ENCODE measurements at places on chromosomes 1 and 21.

DNA sequence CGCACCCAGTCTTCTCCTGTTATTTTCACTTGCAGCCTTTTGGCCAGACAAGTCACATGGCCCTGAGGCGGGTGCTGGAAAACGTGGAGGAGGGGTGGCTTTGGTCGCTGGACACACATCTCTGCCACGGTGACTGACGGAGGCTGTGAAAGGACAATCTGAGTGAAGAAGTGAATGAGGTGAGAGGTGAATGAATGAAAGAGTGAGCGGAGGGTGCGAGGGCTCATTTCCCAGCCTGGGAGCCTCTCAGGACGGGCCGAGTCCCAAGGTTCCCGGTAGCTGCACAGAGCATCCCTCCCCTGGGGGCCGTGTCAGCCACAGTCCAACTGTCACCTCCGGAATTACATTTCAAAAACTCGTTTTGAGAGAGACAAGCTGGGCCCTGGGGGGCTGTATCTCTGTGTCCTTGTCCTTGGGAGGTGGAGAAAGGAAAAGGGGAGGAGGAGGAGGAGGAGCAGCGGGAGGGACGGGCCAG, 89.6 kb downstream of the UBIAD1 start:
- DNase-seq, result no peak

- no peak for DNase-seq
Measured at GRCh38 chr1:158146739-158147138, 34.0 kb upstream of the CD1D start.

DNA sequence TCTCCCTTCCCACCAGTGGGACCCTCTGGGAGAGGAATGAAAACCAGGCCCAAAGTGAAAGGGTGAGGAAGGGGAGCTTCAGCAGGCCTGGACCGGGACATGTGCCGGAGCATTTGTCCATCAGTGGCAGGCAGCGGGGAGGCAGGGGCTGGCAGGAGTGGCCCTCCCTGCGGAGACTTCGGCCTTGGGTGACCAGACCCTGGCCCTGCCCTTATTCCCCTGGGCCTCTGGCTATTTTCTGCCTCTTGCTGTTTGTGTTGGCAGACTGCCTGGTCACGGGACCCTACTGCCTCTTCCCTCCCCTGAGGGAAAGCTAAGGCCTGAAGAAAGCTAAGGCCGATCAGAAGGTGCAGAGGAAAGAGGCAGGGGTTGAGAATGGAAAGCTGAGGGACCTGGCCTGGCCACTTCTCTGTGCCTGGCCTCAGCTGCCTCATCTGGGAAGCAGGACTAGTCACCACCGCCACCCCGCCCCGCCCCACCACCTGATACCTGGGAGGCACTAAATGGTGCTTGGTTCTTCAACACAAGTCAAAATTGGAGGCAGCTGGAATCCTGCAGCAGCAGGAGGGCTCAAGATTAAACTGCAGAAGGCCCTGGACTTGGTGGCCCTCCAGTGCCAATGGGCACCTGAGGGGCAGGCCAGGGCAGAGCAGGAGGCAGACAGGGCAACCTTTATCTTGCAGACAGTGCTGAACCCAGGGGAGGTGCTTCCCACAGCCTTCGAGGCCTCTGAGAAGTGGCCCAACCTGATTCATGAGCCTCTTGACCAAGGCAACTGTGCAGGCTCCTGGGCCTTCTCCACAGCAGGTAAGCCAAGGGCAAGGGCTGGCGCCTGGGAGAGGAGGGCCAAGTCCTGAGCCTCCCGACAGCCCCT, 7.9 kb downstream of the TINAGL1 start:
- DNase-seq, result peak; percentile 72

- no peak for DNase-seq
Measured at GRCh38 chr1:67953301-67953700, 97.1 kb downstream of the DIRAS3 start.

DNA sequence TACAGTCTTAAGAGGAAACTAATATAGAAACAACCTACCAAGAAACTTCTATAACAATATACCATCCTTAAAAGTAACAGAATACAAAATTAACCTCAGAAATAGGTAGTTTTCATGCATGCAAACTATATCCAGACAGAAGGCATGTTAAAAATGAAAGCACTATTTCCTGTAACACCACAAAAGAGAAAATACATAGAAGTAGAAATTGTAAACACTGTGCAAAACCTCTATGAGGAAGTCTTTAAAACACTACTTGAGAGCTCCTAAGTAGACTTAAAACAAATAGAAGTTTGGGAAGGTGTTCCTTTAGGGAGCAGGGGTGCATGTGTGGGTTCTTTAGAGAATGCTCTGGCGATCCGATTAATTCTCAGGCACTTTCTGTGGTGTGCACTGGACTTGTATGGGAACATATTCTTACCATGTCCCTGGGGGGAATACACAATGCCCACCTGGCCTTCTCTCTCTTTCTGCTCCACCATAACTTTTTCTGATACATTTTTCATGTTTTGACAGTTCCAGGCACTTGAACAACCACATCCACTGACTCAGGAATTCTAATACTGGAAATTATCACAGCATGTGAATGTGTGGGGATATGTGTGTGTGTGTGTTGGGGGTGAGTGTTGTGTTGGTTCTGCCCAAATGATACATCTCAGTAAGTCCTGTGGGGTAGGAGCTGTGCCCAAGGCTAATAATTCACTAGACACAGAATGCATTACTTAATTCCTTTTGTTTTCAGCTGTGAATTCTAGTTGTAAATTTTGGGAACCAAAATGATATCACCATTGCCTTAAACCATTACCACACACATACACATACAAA, 866.3 kb upstream of the B3GALT2 start:
- DNase-seq, result no peak

DNA sequence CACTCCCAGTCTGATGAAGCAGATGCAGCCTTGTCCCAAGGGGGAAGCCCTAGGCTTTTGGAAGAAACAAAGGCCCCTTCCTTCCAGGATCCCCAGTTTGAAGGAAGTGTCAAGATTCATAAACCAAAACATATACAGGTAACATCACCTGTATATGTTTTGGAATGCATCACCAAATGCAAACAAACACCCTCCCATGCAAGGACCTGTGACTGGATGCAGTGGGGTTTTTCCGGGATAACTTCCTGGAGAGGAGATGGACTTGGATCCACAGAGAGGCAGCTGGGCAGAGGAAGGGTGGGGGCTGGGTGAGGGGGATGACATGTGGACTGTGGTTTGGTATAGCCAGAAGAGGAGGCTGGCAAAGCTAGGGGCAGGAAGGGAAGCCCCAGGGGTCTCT, 1.5 kb upstream of the PLA2G2F start:
- DNase-seq, result no peak

DNA sequence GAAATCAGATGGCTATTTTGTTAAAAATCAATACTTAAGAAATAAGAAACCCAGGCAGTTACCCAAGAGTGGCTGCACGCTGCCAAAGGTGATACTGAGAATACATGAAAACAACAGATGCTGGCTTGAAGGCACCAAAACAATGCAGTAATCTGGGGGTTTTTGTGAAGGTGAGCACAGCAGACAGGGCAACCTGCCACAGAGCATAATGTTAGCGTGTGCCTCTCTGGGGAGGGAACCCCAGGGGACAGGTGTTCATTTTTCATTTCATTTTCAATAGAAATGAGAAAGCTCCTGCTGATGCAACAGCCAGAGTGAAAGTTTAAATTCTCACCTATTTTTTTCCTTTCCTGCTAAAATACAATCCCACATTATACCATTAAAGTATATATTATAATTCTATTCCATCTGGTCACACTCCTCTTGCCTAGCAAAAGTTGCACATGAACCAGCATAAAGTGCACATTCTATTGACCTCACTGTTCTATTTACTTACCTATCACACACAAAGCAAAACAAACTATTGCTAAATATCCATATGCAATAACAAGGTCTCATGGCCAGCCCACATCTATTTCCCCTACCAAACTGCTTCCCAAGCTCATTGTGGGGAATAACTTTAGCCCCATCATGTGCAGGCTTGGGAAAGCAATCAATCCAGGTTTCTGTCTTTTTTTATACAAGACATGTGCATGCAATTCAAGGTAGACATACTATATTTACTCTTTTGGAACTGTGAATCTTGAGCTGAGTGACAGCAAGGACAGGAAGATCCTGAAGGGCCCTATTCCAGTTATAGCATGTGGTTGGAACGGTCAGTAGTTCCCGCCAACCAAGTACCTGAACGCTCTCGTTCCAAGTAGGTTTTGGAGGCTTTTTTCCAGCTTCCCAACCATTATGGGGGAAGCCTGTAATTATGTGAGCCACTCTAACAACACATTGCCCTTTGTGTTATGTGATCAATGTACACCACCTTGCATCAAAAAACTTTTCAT, 173.6 kb downstream of the RERE start:
- DNase-seq, result no peak

DNA sequence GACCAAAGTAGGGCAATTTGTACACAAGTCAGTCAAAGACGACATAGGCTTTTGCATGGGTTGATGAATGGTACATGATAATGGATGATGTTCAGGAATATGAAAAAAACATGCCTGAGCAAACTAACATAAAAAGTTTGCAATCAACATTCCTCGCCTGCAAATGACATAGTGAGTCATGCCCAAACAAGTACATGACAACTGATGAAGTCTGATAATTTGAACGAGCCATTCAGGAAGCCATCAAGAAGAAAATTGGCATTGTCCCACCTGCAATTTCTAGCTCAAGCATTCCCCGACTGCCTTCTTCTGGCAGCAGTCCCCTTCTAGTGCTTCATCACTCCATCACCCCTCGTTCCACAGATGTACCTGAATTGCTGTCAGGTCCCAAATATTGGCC, 118.4 kb upstream of the NR5A2 start:
- DNase-seq, result no peak

GRCh38 chr1:108121358-108122143, 78.6 kb downstream of the SLC25A24 start:
- DNase-seq, result no peak

DNA sequence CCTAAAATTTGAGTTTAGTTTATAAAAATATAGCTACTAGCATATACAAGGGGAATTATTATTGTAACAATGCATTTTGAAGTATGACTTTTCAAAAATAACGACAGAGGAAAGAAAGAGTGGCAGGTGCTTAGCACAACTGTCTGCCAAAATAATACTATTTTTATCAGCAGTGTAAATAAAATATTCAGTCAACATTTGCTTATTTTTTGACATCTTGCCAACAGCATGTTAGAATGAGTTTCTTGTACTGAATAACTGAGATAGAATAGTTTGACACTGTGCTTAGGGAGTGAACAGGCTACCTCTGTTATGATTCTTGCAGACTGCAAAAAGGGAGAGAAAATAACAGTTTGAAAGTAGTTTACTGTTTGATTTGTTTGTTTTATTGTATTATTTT, 909.8 kb downstream of the BRINP3 start:
- no peak for DNase-seq

- no peak for DNase-seq
Measured at GRCh38 chr1:76086597-76086996, 12.1 kb downstream of the ST6GALNAC3 start.

- no peak for DNase-seq
Measured at GRCh38 chr1:11515368-11516300, 36.7 kb downstream of the DISP3 start.

DNA sequence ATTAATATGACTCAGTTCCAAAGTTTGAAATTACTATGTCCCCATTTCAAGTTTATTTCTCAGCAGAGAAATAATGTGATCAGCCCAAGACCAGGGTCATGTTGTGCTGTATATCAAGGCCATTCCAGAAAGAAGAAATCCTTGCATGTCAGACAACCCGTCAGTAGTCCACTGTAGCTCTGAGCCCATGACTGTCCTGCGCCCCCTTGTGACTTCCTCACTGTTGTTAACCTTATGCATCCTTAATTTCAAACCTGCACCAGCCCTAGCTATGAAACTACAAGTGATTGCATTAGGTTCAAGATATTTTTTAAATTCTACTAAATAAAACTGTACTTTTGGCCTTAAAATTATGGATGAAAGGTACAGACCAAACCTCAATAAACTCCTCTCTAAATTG, 133.0 kb downstream of the LRRC7 start:
- no peak for DNase-seq
